Esophagus squamous epithelium (tissue), 5 donors: ENCODE measurements at places on chromosomes 3 and 15.

DNA sequence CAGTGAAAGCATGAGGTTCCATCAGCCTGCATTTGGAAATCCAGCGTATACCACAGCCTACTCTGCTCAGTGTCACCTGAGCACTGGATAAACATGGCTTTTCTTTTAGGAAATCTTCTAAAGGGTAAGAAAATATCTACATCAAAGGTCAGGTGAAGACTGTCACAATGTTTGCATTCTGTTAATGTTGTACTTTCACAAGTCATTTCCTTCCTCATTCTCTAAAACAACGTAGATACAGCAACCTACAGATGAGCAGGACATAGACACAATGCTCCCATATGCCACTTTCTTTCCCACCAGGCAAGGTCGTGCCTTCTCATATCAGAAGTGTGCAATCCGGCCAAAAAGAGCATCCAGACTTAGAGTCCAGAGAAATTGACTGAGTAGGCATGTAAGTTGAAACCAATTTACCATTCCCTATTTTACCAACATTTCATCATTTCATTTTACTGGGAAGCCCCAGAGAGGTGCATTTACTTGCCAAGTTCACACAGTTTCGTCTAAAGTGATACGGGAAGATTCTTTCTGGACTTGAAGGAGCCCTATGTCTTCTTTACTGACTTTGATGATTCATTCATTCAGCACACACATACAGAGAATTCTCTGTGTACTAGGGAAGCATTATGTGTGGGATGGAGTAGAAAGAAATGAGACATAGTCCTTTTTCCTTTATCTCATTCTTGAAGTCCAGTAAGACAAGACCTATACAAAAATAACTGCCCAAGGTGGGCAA, 30.6 kb upstream of the LPP start:
- DNase-seq, result no peak

GRCh38 chr3:169781209-169781855, 8.1 kb downstream of the MYNN start:
- DNase-seq, result no peak

GRCh38 chr3:168216851-168217250, 121.1 kb upstream of the GOLIM4 start:
- DNase-seq, result no peak

- DNase-seq, result no peak
Measured at GRCh38 chr3:146065573-146066006, 95.4 kb downstream of the PLOD2 start.

GRCh38 chr3:71879089-71879488, 94.1 kb upstream of the PROK2 start:
- no peak for DNase-seq

DNA sequence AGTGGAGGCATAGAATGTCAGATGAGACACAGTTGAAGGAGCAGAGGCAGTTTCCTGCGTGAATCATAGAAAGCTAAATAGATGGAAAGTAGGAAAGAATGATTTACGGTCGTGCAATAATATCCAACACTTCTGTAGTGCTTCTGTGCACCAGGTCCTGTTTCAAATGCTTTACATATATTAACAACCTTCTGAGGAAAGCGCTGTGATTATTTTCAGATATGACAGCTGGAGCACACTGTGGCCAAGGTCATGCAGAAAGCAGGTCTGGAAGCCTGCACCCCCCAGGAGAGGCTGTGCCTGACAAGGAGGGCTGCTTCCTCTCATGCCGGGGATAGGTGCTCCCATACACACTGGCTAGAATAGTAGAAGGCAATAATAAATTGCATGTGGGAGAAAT, 104.5 kb downstream of the CHRNA7 start:
- DNase-seq, result no peak
